ENCODE measurements at places on chromosomes 2 and 18. TPM values are rescaled to one million over a fixed set of nuclear protein-coding genes. Genes with fewer than 3 reads are reported as not detected.
A peak's percentile ranks its signal among the peaks of the same experiment; 100 is the strongest.

The GREB1 gene
- total RNA-seq: 1.3 TPM

The UCN gene
- 0.64 TPM for total RNA-seq

- no peak for DNase-seq
Observed at GRCh38 chr2:102925003-102925402, 163.2 kb downstream of the TMEM182 start.

The COL4A3 gene
- not detected for total RNA-seq

The SERPINB12 gene
- not detected for total RNA-seq

DNA sequence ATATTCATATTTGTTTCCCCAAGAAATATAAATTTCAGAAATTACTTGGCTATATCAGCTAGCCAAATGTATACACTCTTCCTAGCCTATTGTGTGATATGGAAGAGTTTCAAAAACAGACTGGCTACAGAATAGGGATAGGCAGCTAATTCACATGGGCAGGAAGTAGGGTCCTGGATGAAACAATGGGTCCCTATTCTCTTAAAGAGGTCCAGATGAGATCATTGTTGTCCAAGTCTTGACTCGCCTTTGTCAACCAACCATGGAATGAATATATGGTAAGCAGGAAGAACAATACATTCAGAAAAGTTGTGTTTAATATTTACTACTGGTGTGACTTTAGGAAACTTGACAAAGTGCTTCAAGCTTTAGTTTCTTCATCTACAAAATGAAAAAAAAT lies 319.9 kb downstream of the NBAS start:
- DNase-seq: no peak

GRCh38 chr18:77140439-77141109 lies 8.0 kb upstream of the MBP start:
- no peak for DNase-seq

- DNase-seq: peak; percentile 4
Observed at GRCh38 chr2:14635391-14635871, 2.9 kb downstream of the LRATD1 start.
